ENCODE measurements at places on chromosomes 2 and 18. TPM values are rescaled to one million over a fixed set of nuclear protein-coding genes. Genes with fewer than 3 reads are reported as not detected.

DNA sequence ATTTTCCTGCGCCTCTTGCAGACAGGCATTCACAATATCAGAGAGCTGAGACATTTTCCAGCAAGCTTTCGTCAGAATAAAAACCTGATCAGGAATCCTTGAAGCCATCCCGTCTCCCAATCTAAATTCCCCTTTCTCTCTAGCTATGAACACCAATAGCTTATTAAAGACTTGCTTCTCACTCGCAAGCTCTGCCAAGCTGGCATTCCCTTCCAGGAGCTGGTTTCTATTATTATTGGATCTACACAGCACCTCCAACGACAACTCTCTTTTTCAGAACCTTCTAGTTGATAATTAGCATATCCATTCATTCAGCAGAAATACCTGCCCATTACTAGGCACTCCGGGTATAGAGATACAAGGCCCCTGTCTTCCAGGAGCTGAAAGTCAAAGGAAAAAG, 350.3 kb downstream of the MTX2 start:
- no peak for DNase-seq

DNA sequence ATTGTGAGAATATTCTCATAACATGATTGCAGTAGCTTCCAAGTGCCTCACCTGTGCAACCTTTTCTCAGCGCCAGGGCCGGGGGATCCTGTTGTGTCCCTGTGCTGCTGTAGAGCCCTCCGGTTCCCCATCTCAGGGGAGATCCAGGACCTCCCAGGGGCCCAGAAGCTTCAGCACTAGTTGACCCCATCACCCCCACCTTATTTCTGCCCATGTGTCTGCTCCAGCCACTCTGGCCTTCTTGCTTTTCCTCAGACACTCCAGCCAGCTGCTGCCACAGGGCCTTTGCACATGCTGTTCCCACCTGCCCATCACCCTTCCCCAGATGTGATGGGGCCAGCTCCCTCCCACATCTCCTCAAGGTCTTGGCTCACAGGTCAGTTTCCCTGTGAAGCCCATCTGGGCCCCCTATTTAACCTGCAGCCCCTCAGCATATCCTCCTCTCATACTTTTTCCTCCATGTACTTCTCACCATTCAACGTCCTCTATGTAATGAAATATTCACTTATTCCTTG, 226.5 kb downstream of the SEPTIN10 start:
- no peak for DNase-seq

DNA sequence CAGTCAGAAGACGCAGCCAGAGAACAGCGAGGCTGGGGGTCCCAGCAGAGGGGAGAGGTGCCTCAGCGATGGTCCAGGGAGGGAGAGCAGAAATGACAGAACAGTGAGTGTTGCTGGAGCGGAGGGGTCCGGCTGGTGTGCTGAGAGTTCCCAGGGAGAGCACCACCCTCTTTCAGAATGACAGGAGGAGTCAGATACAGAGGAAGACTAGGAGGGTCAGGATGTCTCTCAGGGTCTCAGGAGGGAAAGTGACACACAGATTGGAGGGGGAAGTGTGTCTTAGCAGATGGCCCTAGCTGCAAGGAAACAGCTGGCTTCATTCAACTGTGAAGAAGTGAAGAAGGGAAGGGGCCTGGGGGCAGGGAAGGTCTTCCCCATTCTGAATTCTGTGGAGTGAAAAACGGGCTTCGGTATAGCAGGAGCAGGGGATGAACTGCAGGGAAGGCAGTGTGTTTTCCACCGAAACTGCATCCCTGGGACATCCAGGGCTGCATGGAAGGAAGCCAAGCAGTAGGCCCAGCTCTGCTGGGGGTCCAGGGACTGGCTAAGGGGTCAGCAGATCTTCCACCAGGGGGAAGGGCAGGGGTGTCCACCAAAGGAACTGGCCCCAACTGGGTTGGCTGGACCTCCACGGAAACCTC, 90.0 kb upstream of the OTOS start:
- DNase-seq = no peak

DNA sequence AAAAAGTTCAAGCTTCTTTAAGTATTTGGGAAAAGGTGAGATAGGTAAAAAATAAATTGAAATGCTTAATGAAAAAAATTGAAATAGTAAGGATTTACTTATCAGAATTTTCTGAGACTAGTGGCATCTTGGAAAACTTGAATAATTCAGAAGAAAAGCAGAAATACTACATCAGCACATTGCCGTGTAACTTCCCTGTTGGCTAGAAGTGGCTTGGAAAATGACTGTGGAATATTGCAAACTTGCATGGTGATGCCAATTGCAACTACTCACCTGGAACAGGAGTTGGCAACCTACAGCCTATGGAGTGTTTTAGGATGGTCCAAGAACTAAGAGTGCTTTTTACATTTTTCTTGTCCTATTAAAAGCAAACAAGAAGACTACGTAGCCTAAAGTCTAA, 603.5 kb upstream of the VRK2 start:
- no peak for DNase-seq

DNA sequence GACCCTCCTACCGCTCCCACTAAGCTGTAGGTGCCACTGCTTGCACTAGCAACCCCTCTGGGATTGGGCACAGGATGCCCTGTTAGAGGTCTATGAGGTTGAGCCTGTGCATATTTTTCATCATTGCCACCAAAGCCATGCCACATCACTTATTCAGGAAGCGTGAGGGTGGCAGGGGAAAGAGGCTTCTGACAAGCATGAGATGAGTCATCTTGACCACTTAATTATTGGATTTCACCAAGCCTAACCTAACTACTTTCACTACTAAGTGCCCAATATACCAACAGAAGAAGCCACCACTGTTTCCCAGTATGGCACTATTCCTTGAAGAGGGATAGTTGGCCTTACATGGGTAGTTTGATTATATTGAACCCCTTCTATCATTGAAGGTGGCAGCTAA, 181.3 kb upstream of the EPHA4 start:
- DNase-seq = no peak

ABCB11 gene
- 0.02 TPM for total RNA-seq

TMEFF2 gene
- total RNA-seq = 2.3 TPM

Data from WTC11 (cell line).